Activated T-cell treated with anti-CD3 and anti-CD28 coated beads for 24 hours (primary cell): ENCODE measurements at places on chromosomes 7 and 10.

GRCh38 chr7:30998180-30998579 lies 34.4 kb downstream of the GHRHR start:
- no peak for DNase-seq

DNA sequence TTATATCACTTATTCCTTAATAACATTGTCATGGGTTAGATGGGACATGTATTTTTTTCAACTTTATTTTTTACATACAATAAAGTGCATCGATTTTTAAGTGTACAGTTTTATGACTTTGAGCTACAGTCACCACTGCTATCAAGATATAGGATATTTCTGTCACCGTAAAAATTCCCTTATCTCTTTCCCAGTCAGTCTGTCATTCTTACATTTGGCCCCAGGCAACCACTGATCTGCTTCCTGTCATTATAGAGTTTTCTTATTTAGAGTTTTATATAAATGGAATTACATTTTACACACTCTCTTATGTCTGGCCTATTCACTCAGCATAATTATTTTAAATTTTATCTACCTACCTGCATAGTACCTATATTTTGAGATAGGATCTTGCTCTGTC lies 145.2 kb downstream of the AUTS2 start:
- no peak for DNase-seq

DNA sequence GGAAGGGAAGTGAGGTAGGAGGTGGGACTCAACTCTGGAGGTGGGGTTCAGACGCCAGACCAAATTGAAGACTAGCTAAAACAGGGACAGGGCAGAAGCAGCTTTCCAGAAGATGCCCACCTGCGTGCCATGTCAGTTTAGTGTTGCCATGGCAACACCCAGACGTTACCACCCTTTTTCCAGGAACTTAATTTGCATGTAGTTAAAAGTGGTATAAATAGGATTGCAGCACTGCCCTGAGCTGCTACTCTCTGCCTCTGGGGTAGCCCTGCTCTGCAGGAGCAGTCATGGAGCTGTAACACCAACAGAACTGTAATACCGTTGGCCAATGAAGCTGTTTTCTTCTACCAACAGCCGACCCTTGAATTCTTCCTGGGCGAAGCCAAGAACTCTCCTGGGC lies 93.8 kb downstream of the PRKCQ start:
- DNase-seq, result no peak

DNA sequence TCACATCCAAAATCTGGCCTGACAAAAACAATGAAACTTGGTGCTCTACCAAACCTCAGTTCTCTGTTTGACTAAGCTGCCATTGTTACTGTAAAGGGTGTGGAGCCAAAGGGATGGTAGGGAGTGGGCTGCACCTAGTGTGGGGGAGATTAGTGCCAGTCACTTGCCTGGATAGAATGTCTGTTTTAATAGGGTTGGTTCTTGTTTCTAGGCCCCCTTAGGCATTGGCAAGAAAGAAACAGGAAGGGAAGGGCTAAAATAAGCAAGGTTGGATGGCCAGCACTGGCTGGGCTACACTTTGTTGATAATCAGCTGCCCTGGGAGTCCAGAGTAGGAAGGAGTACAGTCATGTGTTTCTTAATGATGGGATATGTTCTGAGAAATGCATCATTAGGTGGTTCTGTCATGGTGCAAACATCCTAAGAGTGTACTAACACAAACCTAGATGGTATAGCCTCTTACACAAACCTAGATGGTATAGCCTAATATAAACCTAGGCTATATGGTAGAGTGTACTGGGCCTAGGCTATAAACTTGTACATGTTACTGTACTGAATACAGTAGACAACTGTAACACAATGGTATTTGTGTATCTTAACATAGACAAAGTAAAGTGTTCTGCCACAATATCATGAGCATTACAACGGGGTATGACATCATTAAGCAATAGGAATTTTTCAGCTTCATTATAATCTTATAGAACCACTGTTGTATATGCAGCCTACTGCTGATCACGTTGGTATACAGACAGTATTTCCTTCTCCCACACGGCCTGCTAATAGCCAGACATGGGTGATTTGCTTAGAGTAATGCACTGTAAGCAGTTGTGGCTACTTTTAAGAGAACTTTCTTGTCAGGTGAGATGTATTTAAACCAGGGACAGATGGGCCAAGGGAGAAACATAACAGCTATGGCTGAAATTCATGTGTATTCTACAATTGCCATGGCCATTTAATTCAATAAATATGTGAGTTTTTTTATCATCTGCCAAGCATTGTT lies 15.4 kb downstream of the BBIP1 start:
- no peak for DNase-seq

DNA sequence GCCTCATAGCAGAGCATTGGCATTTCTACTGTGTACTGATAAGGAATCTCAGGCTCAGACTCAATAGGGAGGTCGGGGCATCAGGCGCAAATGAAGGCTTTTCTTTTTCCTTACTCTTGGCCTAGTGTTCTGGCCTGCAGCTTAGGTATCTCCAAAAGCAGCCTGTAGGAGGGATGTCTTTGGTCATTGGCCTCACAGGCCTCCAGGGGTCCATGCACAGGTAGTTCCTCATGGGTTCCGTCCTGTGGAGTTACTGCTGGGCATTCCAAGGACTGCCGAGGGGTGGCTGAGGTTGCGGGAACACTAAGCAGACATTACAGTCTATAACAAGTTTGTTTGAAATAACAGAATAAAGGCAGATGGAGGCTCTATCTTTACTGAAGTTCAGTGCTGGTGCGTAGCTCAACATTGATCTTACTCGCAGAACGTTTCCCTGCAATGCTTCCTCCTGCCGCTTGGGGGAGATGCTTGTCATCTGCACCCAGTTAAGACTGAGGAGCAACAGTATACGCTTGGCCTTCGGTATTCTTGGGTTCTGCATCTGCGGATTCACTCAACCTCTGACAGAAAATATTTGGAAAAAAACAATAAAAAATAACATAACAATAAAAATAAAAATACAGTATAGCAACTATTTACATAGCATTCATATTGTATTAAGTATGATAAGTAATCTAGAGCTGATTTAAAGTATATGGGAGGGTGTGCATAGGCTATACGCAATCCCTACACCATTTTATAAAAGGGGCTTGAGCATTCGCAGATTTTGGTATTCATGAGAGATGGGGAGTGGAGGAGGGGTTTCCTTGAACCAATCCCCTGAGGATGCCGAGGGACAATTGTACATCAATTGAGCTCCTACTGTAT lies 58.9 kb downstream of the SH2D4B start:
- peak; percentile 6 for DNase-seq

DNA sequence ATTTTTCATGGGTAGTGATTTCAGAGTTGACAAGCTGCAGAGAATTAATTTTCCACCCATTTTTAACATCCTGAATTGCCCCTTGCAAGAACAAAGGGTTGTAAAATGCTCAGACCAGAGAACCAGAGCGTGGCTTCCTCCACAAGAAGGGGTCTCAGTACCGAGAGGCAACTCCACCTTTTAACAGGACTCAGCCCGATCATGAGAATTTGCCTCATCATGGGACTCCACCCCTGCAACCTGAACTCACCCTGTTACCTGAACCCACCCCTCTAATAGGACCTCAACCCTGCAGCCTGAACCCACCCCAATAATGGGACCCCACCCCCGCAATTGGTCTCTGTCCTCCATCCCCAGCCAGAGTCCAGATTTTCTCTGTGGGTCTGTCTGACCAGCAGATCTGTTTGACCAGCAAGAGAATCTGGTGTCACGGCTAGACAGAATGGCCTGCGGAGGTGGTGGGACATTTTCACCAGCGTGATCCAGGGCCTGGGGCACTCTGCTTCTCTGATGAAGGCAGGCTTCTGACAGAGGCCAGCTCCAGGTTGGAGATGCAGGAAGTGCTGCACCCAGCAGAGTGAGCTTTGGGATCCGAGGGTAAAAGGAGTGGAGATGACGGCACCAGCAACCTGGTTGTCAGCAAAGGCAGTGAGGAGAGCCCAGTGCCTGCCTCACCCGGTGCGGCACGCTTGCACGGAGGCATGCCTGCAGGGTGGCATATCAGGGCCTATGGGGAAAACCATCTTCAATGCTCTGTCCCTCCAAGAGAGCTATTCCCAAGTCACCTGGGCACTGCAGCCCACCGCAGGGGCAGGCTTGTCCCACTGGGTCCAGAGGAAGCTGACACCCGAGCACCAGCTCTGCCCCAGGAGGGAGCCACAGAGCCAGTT lies 136.6 kb downstream of the TCERG1L start:
- DNase-seq, result no peak

DNA sequence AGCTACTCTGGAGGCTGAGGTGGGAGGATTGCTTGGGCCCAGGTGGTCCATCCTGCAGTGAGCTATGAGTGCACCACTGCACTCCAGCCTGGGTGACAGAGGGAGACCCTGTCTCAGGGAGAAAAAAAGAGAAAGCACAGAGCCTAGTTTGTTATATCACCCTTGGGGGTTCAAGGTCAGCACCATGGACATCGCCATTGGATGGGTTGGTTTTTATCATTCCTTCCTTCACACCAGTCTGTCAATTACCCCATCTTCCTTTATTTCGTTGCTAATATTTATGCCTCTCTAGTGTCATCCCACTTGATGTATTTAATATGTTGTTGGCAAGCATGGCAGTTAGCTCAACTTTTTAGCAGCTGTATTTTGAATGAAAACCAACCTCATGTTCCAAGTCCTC lies 182.3 kb downstream of the NSUN6 start:
- DNase-seq, result no peak

DNA sequence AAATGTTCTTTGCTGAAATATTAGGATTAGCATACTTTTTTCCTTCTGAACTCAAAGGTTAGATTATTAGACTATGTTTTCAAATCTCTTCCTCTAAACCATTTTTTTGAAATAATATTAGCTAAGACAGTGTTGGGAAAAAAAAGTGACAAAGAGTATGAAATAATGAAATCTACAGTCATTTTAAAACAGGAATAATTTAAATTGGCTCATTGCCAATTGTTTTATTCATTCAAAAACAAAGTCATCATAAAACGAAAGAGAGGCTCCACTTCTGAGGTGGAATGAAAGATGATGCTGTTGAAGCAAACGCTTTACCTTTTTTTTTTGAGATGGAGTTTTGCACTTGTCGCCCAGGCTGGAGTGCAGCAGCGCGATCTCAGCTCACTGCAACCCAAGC lies 51.2 kb downstream of the RNF32 start:
- no peak for DNase-seq

- DNase-seq, result no peak
These were observed 20.7 kb downstream of the WAPL start for GRCh38 chr10:86500846-86501245.

DNA sequence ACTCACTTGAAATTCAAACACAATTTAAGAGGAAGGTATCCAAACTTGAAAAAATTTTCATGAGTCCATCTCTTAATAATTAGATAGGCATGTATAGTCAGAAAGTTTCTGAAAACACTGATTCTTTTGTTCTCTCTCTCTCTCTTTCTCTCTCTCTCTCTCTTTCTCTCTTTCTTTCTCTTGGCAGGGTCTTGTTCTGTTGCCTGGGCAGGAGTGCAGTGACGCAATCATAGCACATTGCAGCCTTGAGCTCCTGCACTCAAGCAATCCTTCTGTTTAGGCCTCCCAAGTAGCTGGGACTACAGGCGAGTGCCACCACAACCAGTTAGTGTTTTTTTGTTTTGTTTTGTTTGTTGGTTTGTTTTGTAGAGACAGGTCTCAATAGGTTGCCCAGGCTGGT lies 59.3 kb downstream of the PRTFDC1 start:
- DNase-seq, result no peak

DNA sequence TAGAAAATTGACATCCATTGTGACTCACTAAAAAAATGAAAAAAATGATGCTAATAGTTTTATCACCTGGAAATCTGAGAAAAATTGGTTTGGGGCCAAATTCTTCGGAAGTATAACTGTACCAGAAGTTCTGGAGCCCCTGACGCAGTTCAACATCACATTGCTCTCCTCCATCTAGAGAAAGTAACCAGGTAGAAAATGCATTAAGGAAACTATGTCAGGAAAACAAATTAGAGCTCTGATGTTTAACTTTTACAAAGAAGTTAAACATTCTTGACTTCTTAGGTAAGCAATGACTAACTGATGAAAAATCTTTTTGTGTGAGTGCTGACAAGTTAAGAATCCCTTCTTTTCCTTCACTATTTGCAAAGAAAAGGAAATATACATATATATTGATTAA lies 61.1 kb upstream of the TMEM196 start:
- no peak for DNase-seq
